Left hindlimb (tissue), 1 donor: ENCODE measurements at places on chromosomes 5 and 9.

GRCh38 chr9:129910628-129911567, 75.6 kb downstream of the USP20 start:
- no peak for DNase-seq

DNA sequence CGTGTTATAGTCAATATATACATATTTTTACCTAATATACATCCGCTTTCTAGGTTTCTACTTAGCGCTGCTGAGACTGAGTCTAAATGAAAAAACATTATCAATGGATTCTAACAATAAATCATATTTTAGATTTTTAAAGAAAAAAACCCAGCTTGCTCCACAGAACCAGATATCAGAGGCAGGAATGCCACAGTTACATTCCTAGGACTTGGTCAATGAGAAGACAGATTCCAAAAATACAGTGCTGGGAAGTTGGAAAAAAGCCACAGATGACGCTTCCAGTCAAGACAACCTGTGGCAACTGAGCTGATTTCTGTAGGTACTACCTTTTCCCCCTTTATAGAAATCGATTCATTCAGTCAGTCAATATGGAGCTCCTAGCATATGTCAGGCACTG, 577 bp upstream of the CCDC112 start:
- no peak for DNase-seq

DNA sequence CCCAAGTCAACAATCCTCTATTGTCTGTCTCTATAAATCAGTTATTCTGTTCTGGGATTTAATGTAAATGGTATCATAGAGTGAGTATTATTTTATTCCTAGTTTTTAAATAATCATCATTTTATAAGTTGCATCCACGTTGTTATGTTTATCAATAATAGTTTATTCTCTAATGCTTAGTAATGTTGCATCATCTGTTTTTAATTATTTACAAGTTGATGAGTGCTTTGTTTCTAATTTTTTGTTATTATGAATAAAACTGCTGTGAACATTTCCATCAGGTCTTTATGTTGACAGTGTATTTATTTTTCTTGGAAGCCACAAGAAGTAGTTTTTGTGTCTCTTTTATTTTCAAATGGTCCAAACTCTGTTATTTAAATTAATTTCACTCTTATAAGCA, 1201.2 kb upstream of the CDH6 start:
- no peak for DNase-seq

GRCh38 chr5:149299451-149300054, 27.9 kb downstream of the AFAP1L1 start:
- no peak for DNase-seq

- DNase-seq, result no peak
Observed at GRCh38 chr9:93477397-93477796, 24.0 kb upstream of the FAM120AOS start.

DNA sequence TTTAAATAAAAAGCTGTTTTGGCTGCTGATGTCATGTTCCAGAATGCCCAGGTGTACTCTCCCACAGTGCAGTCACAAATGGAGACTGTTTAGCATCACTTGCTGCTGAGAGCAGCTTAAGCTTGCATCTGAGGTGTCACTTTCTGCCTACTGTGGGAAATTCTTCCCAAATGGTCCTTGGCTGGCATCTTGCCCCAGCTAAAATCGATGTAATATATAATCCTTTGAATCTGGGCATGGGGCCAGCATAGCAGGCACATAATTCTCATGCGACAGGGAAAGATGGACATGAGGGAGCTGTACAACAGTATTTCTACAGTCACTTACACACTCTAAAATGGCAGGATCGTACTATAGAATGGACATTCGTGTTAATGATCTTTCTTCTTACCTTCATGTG, 144.3 kb downstream of the MACIR start:
- DNase-seq, result no peak

DNA sequence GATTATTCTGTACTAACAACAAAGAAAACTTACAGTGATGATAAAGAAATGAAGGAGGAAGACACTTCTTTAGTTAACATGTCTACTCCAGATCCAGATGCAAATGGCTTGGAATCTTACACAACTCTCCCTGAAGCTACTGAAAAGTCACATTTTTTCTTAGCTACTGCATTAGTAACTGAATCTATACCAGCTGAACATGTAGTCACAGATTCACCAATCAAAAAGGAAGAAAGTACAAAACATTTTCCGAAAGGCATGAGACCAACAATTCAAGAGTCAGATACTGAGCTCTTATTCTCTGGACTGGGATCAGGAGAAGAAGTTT, 67.9 kb downstream of the VCAN start:
- no peak for DNase-seq

DNA sequence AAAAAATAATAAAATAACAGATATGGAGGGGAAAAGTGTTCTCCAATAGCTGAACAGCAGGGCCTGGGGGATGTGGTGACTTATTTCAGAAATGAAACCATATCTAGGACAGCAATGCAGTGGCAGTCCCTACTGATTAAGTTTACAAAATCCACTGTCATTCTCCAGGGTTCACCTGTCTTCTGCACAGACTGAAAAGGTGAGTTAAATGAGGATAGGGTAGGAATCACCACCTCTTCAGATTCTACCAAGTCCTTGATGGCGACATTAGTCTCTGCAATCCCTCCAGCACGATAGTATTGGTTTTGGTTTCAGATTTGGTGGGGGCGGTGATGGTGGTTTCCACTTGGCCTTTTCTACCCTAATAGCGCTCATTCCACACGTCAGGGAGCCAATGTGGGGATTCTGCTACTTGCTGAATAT, 32.3 kb upstream of the NPM1 start:
- DNase-seq, result no peak

- no peak for DNase-seq
Observed at GRCh38 chr5:122805481-122805880, 30.6 kb downstream of the SNX2 start.

DNA sequence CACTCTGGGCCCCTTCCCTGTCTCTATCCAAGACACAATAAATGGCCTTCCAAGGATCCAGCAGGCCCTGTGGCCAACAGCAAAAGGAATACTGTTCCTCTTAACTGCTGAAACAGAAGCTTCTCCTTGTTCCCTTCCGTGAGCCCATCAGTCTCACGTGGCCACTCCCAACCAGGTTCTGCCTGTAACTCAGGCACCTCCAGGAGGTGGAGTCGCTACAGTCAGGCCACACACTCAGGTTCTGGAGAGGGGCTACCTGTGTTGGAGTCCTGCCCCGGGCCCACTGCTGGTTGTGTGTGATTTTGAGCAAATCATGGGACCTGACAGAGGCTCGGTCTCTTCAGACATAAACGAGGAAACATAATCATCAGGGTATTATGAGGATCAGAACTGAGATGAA, 10.3 kb downstream of the FAT2 start:
- DNase-seq, result no peak

DNA sequence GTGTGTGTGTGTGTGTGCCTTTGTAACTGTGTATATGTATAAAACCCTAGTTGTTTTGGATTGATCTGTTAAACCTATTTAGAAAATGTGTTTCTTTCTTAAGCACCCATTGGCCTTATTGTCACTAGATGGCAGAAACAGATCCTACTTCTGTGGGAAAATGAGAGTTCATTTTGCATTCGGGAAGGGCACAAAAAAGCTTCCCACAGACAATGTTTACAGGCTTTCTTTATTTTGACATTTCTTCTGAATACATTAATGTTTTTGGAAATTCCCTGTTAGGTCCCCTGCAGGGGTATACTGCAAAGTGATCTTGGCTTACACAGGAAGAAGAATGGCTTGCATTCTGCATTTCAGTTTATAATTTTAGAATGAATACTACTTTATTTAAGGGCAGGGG, 481.8 kb upstream of the ARRDC3 start:
- no peak for DNase-seq

DNA sequence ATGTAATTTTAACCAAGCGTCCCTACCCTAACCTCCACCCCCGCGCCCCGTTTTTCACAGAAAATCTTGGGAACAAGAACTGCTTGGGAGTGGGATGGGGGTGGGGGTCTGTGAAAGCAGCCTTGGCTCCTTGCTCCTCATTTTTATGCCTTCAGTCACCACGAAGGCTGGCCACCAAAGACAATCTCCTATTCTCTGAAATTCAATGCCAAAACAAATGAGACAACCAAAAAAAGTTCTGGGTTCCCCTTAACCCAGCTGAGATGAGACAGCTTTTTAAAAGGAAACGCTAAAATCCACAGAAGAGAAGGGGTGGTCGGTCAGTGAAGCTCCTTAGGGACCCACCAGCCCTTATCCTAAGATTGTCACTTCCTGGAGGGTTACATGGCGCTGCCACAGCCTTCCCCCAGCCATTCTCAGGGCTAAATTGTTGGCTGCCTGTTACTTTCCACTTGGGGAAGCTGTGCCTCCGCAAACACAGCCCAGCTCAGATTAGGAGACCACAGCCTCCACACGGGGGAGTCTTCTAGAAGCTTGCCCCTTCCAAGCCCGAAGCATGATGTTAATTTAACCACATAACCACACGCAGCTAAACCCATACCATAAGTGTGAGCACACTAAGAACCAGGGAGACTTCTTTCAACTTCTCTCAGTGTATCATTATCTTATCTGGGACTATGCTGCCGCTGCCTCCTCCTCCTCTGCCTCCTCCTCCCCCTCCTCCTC, 136.3 kb downstream of the FOXD1 start:
- DNase-seq, result peak; percentile 77

DNA sequence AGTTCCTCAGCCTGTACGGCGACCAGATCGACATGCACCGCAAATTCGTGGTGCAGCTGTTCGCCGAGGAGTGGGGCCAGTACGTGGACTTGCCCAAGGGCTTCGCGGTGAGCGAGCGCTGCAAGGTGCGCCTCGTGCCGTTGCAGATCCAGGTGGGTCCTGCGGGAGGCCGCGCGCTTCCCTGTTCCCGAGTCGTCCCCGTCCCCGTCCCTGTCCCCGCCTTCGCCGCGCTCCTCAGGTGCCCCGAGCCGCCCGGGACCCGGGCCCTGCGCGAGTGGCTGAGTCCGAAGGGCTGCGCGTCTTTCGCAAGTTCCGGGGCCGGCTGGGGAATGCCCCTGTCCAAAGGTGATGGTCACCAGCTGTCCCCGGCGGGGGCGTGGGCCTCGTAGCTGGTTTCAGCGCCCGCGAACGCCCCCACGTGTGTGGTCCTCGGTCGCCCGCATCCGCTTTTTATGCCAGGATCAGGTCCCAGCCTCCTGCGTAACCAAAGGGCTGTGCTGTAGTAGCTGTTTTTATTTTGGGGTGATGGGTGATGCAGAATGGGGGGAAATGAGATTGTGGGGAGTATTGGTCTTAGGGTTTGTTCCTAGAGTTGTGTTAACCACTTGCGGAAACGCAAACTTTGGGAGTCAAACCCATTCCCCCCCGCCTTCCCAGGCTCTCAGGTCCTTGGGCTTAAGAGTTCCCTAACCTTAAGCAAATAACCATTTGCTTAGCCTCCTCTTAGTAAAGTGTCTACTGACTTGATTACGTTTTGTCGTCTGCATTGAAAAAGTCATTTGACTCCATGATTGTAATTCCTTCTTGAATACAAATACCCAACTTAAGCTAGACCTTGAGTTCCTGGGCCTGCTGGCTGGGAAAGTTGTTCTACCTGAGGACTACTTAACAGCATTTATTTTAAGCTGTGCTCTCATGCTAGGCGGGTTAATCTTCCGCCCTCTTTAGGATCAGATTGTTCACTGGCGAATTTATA, 663 bp downstream of the ISOC1 start:
- peak; percentile 72 for DNase-seq

DNA sequence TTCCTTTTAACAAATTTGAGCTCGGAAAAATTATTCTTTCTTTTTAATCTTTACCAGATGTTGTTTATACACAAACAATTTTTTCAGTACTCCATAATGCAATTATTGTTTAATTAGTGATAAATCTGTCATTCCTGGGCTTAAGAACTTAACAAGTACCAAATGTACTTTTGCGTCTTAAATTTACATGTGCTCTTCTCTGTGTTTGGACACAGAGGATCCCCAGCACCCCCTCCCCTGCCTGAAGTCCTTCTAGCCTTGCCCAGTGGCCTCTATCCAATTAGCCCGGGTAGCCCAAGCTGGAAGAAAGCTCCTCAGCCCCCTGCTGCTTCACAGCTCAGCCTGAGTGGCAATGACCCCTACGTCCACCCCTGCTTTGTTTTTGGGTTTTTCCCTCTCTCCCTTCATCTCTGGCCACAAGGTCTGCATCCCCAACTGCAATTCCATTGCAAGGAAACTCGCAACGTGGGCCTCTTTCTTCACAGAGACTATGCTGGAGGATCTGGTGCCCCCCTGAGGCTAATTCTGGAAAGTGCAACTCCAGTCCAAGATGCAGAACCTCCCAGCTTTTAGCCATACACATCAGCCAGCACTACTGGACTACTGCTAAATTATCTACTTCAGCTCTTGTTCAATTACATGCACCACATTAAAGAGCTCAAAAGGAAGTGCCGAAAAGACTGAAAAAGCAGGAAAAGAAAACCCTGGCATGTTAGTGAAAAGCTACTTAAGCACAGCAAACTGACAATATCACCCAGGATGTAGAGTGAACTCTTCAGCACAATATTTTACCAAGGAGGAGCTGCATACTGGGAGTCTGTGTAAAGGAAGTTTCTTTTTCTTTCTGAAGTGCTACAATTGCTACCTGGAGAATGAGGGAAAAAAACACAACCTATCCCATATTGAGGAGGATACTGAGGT, 186.2 kb downstream of the FANCC start:
- peak; percentile 82 for DNase-seq

GRCh38 chr9:34279411-34279810, 49.7 kb downstream of the KIF24 start:
- no peak for DNase-seq

GRCh38 chr9:91734371-91734981, 215.6 kb downstream of the ROR2 start:
- DNase-seq, result peak; percentile 65

GRCh38 chr5:125679522-125679921, 743.7 kb upstream of the GRAMD2B start:
- no peak for DNase-seq

GRCh38 chr9:109086221-109086620, 33.5 kb downstream of the TMEM245 start:
- no peak for DNase-seq

- no peak for DNase-seq
Observed at GRCh38 chr9:77833561-77834429, 185.7 kb upstream of the GNA14 start.

DNA sequence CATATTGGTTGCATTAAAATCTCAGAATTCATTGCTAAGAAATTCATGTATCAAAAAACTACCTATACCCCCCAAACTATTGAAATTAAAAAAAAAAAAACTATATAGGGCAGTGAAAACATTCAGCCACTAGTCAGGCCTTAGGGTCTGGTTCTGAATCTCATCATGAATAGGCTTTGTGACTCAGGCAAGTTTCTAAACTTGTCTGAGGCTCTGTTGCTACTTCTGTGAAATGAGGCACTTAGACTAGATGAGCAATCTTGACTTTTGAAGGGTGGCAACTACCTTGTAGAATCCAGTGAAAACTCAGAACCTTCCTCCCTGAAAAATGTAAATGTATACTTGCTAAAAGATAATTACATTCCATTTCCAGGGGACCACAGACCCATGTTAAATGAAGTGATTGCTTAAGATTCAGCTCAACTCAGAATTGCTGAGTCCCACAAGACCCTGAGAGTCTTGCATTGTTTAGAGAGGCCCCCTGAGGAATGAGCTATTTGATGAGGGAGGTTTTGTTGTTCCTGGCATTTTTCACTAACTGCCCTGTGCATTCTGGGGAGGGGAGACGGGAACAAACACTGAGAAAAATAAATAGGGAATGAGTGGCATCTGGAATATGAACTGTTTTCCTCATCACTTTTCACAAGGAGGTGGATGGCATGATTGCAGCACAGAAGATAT, 29.5 kb downstream of the RAI14 start:
- no peak for DNase-seq

GRCh38 chr9:129664746-129665388, 580 bp upstream of the PRRX2 start:
- DNase-seq, result no peak

- DNase-seq, result peak; percentile 55
Observed at GRCh38 chr5:168765551-168766425, 186.6 kb upstream of the PANK3 start.

GRCh38 chr5:68460147-68460798, 244.7 kb downstream of the PIK3R1 start:
- no peak for DNase-seq
